Right kidney (tissue), 9 donors: ENCODE measurements at places on chromosomes 11 and 22.

DNA sequence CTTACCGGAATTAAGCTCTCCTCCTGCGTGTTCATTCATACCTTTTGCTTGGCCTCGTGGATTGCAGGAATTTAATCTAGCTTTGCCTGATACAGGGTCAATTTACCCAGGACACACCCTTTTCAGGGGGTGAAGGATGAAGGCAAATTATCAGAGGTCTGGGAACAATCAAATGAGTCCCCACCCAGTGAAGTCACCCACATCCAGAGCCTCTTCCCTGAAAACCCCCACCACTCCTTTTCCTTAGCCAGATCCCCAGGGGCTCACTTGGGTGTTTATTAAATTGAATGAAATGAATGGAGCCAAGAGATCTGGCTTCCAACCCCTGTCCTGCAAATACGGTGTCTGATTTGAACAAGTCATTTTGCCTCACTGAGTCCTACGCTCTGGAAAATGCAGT is 31.0 kb upstream of the LIPT2 start:
- no peak for DNase-seq

- no peak for DNase-seq
These were observed 107.4 kb downstream of the SEZ6L start for GRCh38 chr22:26276529-26277160.

- no peak for DNase-seq
These were observed 88.2 kb upstream of the BLID start for GRCh38 chr11:122204206-122204605.

DNA sequence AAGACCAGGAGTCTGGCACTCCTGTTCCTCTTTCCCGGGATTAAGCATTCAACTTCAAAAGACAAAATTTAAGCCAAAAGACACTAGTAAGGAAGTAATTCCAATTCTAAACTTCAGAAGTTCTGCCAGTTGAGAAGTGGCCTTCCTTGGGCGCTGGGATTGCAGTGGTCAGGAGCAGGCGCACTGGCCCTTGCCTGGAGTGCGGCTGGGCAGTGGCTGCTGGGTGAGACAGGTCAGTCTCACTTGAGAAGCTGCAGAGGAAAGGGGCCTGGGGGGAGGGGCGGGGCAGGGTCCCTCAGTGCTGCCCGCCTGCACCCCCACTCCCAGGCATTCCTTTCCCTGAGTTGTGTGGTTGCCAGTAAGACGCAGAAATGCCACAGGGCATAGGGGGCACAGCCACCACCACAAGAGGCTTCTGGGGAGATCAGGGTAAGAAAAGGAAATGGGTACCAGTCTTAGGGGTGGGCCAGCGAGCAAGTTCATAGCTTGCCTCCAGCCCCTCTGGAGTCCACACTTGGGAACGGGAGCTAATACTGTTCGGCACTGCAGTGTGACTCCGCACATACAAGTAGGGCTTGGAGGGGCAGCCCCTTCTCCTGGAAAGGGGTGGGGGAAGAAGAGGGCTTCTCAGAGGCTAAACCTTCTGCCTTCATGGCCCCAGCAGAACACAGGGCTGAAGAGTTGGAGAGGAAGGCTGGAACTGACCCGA is 5.5 kb downstream of the MRPL49 start:
- DNase-seq, result no peak

- no peak for DNase-seq
These were observed 100.5 kb upstream of the IGLL5 start for GRCh38 chr22:22787151-22787550.

GRCh38 chr11:298406-299065 is 790 bp downstream of the IFITM5 start:
- DNase-seq, result no peak

- peak; percentile 66 for DNase-seq
These were observed 55.3 kb upstream of the FBXO3 start for GRCh38 chr11:33829430-33830141.

GRCh38 chr11:93324500-93324899 is 6.0 kb upstream of the DEUP1 start:
- DNase-seq, result peak; percentile 10

GRCh38 chr11:30143098-30143705 is 87.6 kb upstream of the FSHB start:
- DNase-seq, result no peak

- DNase-seq, result no peak
These were observed 1.7 kb downstream of the IL17REL start for GRCh38 chr22:50010676-50011446.

GRCh38 chr11:44804449-44805437 is 78.0 kb downstream of the TSPAN18 start:
- peak; percentile 38 for DNase-seq

- no peak for DNase-seq
These were observed 107.8 kb upstream of the NAV2 start for GRCh38 chr11:19604679-19605375.

DNA sequence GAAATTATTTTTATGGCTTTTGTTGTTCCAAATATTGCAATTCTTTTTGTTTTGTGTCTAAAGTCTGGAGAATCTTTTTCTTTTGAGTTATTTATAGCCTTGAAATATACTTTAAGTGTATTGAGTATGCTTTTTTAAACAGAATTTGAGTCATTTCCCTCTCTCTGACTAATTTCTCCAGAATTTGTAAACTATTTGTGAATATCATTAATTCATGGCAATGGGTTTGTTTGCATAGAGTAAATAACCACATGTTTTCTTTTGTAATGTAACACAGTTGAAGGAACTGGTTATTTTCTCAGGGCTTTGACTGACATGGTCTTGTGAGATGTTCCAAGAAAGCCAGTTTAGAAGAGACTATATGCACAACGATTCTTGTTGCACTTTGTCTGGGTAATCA is 30.9 kb upstream of the MPEG1 start:
- no peak for DNase-seq

- DNase-seq, result no peak
These were observed 547 bp downstream of the UVRAG start for GRCh38 chr11:75815345-75816168.

- DNase-seq, result peak; percentile 73
These were observed 2.2 kb downstream of the PHLDB1 start for GRCh38 chr11:118609380-118610224.

GRCh38 chr11:65928667-65929066 is 9.4 kb downstream of the DRAP1 start:
- DNase-seq, result no peak

- no peak for DNase-seq
These were observed 27.4 kb upstream of the YPEL1 start for GRCh38 chr22:21762712-21763581.

DNA sequence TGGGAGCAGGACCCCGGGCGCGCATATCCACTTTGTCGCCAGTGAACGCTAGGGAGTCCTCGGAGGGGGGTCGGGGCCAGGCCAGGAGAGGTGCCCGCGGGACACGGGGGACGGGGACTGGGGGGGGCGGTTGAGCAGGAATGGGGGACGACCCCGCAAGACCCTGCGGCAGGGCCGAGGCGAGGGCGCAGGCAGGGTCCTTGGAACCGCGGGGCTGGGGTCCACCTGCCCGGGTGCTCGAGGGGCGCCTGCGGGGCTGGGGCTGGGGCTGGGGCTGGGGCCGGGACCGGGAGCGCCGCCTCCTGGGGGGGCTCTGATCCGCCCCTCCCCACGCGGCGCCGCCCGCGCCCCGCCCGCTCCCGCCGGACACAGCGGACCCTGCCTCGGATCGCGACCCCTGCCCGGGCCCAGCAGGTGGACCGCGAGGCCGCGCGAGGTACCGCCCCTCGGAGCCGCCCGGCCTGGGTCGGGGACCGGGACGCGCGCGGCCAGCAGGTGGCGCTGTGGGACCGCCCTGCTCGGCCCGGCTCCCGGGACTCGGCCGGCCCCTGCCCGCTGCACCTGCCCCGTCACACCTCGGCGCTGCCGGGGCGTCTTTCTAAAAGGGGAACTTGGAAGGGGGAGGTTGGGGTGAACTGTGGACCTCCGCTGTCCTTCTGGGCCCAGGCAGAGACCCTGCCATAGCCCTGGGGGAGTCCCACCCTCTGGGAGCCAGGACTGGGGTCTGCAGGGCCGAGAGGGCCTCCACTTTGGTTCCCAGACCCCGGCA is 11.0 kb downstream of the CRELD2 start:
- DNase-seq, result peak; percentile 62

GRCh38 chr22:38782402-38783094 is 11.4 kb downstream of the DNAL4 start:
- DNase-seq, result peak; percentile 7

- DNase-seq, result no peak
These were observed 12.7 kb upstream of the IL2RB start for GRCh38 chr22:37162221-37163095.

DNA sequence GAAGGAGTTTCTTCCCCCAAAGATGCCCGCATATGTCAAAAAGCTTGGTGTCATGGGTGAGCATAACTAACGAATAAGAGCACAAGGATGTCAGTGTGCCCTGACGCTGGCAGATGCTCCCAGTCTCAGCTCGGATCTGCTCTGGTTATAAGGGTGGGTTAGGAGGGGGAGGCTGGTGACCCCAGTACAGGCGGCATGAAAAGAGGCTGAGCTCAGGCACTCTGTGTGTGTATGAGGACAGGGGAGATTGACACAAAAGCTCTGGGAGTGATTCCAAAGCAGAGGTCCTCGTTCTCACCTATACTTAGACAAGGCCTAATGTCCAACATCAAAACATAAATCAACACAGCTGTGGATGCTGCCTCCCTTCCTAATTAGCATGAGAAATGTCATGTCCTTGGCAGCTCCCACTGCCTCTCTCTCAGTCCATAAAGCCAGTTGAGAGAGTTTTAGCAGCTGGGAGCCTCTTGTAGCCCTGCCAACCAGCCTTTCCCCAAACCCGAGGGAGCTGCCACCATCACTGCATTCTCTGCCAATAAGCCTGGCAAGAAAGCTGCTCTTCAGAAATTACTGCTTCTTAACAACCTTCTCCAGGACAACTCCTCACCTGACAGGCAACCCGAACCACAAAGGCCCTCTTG is 59.8 kb downstream of the SC5D start:
- DNase-seq, result no peak

DNA sequence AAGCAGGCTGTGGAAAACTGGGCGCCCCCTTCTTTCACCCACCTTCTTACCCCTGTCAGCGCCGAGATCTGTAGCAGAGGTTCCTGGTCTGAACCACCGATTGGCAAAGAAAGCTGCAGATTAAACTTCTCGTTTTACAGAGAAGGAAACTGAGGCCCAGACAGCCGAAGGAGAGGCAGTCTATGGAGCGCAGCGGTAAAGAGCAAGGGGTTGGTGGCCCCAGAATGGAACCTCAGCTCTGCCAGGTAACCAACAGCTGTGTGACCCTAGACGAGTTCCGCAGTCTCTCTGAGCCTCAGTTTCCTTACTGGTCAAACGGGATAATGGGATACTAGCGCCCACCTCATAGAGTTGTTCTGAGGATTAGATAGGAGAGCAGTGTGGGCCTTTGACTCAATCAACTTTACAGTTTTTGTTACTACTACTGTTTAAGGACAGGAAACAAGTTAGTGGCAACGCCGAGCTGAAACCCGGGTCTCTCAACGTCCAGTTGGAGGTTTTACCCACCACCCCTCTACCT is 3.1 kb upstream of the WT1 start:
- DNase-seq, result no peak

DNA sequence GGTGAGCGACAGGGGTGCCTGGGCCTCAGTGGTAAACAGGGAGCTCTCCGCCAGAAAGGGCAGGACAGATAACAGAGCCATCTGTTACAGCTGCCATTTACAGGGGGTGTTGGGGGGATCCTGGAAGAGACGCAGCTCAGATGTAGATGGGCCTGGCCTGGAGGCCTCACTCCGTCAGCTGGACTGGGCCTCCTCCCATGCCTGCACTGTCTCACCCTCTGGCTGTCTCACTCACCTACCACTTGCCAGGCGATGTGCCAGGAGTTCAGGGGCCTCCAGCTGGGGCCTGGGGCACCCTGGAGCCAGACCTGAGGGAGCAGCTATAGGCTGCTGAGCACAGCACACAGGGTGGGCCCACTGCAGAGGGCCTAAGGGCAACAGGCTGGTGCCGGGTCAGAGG is 16.3 kb upstream of the SUSD2 start:
- DNase-seq, result no peak

DNA sequence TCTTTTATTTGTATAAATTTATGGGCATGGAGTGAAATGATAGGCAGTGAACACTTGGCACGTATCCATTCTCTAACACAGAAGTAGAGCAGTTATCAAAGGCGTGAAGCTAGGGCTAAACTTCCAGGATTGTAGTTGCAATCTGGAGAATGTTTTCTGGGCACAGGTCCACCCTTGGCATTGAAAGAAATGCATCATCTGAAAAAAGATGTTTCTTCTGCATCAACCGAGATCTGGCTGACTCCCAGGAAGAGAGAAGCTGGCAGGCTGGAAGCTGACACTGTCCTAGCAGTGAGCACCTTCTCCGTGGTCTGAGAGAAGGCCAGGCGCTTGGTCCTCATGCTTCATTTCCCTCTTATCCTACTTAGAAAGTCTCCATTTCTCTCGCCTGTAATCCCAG is 600.0 kb downstream of the BRD1 start:
- DNase-seq, result no peak

DNA sequence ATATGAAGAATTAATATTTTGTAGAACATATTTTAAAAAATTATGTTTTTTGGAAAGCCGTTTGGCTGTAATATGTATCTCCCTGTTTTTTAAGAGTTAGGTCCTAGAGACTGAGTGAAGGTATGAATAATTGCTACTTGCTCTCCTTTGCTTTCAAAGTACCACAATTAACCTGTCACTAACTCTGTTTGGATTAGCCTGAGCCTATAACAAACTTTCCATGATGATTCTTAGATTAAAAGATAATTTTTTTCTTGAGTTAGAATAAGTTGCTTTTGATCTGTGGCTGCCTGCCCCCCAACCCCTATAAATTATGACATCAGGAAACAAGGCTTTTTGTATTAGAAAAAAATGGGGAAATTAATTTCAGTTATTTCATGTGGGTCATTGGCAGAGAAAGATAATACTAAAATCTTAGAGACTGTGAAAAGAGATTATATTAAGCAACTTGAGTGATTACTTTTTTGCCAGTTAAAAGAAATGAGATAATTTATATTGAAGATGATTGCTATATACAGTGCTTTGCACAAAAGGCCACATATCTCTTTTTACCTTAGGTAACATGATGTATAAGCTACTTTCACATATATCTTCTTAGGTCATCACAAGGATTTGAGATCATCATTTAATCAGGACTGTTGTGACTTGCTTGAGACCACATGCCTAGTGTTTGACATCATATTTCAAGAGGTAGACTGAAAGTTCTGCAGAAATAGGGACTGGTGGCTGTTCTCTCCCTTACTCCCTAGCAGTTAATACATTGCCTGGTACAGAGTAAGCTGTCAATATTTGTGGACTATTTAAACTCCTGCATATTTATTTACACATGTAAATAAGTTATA is 9.6 kb downstream of the MTMR3 start:
- DNase-seq, result no peak

DNA sequence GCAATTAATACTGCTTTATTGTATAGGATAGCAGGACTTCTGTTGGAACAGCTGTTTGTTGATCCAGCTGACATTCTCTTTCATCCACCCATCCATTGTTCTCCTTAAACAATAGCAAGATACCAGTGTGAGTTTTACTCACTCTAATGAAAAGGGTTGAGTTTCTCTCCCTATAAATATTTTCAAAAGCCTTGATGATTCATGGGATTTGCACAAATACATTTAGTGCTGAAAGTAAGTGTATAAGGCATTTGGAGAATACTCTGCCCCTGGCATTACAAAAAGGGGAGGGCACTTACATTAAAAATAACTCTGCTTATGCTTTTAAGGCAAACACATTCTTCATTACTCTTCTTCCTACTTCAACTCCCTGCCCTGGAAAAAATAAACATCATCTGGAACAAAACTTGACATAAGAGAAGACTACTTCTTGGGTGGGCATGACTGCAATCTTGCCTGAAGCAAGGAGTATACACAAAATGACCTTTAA is 634.9 kb downstream of the METTL15 start:
- no peak for DNase-seq

- no peak for DNase-seq
These were observed 1.9 kb upstream of the ARHGEF12 start for GRCh38 chr11:120334332-120334731.

GRCh38 chr11:134610116-134610910 is 198.3 kb upstream of the B3GAT1 start:
- DNase-seq, result no peak
